ENCODE measurements at places on chromosomes 2 and 18.

DNA sequence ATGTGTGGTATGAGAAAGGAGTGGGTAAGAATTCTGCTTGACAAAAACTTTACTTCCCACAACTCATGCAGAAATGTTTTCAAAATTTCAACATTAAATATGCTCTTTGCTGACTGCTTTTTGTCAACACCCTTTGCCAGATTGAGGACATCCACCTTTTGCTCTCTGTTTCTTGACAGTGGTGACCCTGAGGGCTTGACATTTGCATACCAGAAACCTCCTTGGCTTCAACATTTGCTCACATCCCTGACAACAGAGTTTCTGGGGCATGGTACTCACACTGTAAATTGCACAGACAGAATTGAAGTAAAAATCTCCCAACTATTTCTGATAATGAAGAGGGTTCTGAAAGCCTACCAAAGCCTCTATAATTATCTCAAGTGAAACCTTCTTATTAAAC, 95.7 kb downstream of the RND3 start:
- DNase-seq, result no peak

DNA sequence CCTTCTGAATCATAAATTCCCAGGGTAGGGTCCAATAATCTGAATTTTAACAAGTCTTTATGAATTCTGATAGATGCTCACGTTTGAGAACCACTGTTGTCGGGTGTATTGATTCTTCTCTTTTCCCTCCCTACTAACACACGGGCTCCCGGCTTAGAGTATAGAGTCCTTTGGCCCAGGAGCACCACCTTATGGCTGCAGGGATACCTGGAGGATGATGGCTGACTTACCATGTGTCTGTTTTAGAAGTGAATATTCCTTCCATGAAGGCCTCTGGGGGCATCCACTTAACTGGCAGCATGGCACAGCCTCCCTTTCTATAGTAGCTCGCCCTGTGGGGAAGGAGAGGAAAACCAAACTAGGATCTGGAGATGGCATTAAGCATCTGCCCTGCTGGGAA, 91.7 kb downstream of the CLIP4 start:
- DNase-seq, result no peak

GRCh38 chr2:121819846-121820245, 64.4 kb downstream of the TSN start:
- no peak for DNase-seq

- DNase-seq, result no peak
Observed at GRCh38 chr2:64697297-64698176, 43.8 kb upstream of the SERTAD2 start.

GRCh38 chr2:139177041-139177440, 396.9 kb upstream of the NXPH2 start:
- DNase-seq, result no peak

GRCh38 chr2:112824694-112825085, 11.9 kb downstream of the IL1B start:
- DNase-seq, result no peak

GRCh38 chr2:36811071-36811470, 114.6 kb downstream of the VIT start:
- DNase-seq, result no peak
